ENCODE measurements at places on chromosomes 7 and 10.

DNA sequence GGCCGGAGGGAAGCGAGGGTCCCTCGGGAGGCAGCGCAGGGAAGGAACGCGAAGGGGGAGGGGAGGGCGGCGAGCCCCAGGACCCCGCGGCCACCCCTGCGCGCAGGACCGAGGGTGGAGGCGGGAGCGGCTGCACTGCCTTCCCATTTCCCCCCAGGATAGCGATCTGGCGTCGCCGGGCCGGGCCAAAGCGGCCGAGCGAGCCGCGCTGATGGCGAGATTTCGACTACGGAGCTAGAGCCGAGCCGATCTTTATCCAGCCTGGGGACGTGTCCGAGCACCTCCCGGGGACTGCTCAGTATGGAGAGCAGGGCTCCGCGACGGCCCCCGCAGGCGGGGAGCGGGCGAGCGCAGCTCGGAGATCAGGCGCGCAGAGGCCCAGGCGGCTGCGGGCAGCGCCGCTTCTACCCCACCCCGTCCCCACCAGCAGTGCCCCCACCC is 590 bp upstream of the CRTAC1 start:
- no peak for DNase-seq

DNA sequence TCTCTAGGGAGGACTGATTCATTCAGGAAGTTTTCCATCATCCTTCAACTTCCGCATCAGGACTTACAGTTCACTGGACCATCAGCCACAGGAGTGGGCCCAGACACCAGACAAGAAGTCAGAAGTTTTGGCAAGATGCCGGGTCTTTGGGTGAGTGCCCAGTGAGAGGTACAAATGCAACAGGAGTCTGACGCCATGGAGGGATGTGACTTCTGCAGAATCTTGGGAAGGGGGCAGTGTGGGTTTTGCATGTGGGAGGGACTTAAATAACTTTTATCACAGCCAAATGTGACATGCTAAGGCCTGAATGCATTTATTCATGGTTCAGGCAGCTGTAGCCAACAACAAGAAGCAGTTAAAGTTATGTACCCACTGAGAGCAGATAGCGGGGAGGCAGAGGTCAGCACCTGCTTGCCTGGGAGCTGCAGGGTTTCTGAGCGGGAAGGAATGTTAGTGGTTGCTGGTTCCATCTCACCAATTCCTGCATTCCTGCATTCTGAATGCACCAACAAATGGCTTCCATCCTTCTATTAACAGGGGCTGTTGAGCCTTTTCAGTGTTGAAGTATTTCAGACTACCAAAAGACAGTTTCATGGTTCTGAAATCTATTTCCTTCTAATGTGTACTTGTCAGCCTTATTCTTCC is 375.2 kb downstream of the PAXIP1 start:
- DNase-seq: no peak

DNA sequence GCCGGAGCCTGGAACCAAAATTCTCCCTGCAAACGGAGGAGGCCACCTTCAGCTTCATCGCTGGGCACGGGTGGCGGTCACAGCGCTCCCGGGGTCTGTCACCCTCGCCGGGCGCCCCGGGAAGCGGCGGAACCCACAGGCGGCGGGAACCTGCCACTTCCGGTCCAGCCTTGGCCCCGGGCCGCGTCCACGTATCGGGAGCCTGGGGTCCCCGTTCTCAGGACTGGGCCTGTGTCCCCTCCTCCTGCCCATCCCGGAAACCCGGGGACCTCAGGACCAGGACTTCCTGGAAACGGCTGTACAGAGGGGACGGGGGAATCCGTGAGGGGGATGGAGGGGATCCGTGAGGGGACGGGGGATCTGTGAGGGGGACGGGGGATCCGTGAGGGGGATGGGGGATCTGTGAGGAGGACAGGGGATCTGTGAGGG is 25.4 kb downstream of the PDGFA start:
- no peak for DNase-seq

GRCh38 chr10:119675483-119676170 is 24.4 kb downstream of the BAG3 start:
- DNase-seq: no peak

DNA sequence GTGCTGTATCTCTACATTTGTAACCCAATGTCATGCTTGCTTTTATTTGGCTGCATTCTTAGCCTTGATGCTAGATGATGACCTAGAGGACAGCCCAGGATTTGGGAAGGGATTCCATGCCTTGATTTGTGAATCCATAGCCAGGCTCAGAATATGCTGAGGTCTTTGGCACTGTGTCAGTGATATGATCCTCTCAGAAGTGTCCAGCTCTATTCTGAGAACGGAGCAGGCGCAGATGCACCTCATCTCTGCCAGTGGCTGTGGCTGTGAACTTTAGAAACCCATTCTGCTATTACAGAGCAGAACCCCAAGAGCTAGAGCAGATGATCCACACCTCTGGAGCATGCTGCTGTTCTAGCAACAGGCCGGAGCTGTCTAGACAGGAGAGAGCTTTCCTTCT is 212.8 kb downstream of the TRIL start:
- no peak for DNase-seq

DNA sequence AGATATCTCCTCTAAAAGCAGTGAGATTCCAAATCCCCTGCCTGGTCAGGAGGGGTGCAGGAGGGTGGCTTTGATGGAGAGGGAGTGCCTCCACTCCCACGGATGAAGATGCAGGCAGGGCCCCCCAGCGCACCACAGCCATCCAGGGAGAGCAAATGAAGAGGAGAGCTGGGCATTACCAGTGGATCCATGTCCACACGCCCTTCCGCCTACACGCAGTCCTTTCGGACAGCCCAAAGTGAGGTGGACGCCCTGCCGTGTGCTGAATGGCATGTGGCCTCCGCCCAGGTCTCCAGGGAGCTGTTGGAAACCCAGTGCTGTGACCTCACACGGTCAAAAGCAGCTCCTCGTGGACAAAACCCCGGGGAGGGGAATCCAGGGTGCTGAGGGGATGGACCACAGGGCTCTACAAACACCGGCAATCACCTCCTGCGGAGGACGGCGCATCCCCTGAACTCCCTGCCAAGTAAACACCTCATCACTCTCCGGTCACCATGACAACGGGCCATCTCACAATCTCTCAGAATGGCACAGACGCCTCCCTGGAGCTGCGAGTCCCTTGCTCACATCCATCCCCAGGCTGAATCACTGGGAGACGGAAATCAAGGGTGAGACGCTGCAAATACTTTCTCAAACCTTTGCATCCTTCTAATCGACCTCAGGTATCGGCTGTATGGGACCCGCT is 35.0 kb upstream of the DNAAF5 start:
- no peak for DNase-seq

DNA sequence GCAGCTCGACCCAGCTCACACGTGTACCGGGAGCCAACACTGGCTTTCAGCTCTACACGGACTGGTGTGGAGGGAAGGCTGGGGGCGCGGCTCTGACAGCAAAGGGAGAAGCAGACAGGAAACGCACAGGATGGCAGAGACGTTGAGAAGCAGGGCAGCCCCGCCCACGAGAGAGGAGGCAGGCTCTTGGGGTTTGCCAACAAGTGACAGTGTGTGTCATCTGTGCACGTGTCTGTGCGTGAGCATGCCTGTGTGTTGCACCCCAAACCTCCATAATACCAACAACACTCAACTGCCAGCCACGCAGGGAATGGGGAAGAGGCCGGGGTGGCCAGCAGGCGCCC is 64.4 kb upstream of the PDGFA start:
- no peak for DNase-seq

- DNase-seq: no peak
Observed at GRCh38 chr10:103901299-103901698, 16.7 kb downstream of the STN1 start.

GRCh38 chr10:100683004-100683403 is 62.4 kb upstream of the PAX2 start:
- no peak for DNase-seq

DNA sequence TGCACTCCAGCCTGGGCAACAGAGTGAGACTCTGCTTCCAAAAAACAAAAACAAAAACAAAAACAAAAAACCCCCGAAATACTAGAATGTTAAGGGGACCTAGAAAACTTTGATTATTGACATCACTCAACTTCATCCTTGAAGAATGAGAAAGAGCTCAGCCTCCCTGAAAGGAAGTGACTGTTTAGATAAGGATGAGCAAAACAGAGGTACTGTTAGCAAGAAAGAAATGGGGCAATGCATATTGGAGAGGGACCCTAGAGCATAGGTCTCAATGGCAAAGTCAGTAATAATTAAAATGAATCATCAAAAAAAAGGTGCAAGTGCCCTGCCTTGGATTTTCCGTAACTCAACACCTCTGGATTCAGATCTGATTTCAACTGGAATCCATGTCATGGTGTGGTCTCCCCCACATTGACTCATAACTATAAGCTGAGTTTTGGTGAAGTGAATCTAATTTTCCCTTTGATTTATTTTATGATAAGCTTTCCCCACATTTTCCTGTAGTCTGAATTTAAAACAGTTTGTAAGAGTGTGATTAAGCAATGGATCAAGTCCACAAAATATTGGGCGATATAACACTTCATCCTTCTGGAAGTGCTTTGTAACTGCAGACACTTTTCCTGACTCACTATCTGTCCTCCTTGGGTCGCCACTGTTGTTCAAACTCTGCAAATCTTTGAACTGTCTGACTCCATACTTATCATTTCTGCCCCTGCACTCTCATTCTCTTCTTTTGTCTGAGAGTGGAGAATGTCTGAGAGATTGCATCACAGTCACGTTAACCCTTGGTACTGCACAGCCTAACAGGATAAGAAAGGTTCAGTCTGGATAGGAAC is 224.8 kb upstream of the LYZL1 start:
- no peak for DNase-seq

GRCh38 chr10:122462533-122463465 is 1.4 kb downstream of the HTRA1 start:
- DNase-seq: no peak

DNA sequence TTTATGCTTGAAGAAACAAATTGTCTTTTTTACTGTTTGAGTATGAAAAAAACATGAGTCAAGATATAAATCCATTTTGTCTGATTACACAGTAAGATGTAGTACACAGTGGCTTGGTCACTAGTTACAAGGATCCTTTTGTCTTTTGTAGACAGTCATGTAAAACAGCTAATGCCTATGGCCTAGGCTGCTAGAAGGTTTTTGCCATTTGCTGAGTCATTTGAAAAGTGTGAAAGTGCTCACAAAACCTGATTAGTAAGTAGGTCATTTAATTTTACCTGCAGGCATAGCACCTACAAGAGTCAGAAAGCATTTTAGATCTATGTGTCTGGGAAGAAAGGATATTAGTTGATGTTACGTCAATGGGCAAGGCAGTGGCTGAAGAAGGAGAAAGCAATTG is 819.4 kb downstream of the MAGI2 start:
- DNase-seq: no peak

- no peak for DNase-seq
Observed at GRCh38 chr7:1432411-1433082, 26.7 kb downstream of the MICALL2 start.

DNA sequence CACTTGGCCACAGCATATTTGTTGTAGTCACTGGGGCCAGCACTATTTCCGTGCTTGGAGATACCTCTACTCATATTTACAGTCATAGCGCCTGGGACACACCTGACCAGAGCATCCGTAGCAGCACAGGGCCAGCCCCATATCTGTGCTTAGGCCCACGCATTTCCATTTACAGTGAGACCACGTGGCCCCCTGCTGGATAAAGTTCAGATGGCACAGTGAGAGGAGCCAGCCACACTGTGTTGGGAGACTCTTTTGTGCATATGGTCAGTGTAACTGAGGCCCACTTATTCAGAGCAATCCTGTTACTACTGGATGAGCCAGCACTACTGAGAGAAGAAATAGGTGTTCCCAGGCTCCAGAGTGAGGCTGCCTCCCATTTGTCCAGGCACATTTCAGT is 455.3 kb downstream of the REEP3 start:
- DNase-seq: no peak

DNA sequence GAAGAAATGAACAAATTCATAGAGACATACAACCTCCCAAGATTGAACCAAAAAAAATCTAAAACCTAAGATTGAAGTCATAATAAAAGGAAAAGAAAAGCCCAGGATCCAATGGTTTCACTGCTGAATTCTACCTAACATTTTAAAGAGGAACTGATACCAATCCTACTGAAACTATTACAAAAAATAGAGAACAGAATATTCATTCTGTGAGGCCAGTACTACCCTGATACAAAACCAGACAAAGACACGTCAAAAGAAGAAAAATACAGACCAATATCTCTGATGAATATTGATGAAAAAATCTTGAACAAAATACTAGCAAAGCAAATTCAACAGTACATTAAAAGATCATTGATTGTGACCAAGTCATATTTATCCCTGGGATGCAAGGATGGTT is 128.5 kb upstream of the STEAP1 start:
- DNase-seq: no peak

DNA sequence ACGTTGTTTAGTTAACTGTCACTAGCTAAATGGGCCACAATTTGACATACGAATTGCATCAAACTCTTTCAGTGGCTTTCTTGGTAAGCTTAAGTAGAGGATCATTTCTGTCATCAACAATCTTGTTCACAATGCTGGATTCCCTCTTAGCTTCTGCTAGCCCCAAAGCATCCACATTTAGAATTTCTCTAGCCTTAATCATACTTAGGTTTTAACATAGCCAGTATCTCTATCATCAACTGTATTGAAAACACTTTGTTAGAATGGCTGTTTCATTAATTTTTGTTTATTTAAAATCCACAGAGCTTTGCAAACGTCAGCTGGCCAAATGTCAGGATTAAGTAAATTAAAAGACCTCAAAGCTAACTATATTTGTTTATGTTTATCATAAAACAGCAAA is 41.1 kb downstream of the ABRAXAS2 start:
- no peak for DNase-seq
